ENCODE measurements at places on chromosomes 12 and 14.

DNA sequence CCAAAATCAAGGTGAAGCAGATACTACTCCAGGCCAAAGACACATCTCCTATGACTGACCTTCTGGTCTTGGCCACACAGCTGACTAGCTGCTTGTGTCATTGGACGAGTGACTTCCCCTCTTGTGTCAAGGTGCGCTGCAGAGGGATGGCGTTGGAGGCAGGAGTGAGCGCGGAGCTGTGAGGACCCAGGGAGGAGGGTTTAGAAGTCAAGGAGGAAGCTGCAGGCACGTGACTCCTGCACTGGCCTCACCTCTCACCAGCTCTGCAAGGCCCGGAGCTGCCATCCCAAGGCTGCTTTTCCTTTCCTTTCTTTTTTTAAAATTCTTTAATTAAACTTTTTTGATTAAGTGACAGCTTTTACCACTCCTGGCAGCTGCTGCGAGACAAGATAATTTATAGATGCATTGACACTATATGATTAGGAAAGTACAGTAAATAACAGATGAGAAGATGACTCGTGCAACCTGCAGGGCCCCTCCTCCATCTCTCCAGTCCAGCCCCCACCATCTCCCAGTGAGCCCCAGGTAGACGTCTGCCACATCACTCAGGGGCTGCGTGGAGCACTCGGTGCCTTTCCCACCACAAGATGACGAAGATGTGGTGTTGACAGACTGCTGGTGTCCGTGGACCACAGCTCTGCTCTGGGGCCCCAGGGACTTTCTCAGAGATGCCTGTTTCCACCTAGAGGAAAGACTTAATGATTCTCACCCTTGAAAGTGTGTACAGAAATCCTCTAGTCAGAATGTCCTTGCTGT, 350.6 kb downstream of the CACNA1C start:
- DNase-seq: no peak

DNA sequence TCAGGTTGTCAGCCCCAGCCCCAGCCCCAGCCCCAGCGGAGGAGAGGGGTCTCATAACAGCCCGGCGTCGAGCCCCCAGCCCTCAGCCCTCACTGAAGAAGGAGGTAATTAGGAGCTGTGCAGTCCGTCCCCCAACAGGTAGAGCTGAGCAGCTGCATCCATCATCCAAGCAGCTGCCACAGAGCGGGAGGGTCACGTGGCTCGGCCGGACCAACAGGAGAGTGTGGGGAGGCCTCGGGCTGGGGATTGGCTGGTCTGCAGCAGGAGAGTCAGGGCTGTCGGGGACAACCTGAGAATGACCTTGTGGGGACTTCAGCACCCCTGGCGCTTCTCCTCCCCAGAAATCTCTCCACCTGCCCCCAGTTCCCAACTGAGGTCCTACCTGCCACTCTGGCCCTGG, 29.6 kb downstream of the SMUG1 start:
- DNase-seq: no peak

DNA sequence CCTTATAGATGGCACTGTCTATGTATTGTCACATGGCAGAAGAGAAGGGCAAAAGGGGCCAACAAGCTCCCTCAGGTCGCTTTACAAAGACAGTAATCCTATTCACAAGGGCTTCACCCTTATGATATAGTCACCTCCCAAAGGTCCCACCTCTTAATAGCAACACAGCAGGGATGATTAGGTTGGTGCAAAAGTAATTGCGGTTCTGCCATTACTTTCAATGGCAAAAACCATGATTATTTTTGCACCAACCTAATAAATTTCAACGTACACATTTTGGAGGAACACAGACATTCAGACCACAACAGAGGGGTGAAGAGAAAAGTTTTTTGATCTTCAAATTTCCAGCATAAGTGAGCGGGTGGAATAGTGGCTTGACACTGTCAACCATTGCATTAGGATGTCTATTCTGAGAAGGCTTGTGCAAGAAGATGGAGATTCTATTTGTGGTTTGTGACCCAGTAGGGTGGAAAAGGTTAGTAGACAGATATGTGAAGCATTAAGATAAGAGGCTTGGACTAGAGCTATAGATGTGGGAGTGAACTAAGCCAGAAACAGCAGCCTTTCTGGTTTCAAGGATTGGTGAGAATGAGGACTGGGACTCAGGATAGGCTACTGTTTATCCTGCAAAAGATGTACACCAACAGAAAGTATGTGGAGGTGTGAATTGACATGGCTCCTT, 75.5 kb upstream of the CPSF6 start:
- no peak for DNase-seq

- no peak for DNase-seq
These were observed 182.3 kb downstream of the PELI2 start for GRCh38 chr14:56300495-56300894.

DNA sequence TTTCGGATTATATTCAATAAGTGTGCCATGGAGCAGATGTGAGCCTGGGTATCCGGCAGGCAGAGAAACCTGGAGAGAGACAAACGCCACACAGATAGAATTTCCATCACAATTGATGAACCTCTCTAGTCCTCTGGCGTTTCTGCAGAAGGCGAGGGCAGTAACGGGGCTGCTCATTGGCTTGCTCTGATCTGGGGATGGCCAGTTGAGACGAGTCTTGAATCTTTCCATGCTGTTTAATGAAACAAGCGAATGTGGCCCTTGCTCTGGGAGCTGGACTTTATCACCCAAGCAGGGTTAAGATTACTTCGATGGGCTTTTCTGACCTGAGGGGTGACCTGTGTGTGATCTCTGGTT, 42.4 kb upstream of the CLMN start:
- no peak for DNase-seq

DNA sequence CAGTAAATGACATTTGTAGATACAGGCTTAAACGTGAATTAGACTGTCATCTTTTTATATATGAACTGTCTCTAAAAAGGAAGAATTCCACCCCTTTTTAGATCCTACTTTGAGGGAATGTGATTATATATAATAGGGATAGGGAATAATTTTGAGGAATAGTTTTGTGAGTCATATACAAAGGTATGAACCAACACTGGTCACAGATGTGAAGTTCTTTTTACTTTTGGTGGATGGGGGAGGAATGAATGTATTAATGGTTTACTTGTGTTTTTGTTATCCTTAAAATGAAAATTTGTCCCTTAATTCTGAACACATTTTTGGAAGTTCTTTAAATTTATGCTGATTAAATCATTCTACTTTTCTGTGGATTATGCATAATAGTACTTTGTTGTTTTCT, 30.4 kb downstream of the FRS2 start:
- no peak for DNase-seq

DNA sequence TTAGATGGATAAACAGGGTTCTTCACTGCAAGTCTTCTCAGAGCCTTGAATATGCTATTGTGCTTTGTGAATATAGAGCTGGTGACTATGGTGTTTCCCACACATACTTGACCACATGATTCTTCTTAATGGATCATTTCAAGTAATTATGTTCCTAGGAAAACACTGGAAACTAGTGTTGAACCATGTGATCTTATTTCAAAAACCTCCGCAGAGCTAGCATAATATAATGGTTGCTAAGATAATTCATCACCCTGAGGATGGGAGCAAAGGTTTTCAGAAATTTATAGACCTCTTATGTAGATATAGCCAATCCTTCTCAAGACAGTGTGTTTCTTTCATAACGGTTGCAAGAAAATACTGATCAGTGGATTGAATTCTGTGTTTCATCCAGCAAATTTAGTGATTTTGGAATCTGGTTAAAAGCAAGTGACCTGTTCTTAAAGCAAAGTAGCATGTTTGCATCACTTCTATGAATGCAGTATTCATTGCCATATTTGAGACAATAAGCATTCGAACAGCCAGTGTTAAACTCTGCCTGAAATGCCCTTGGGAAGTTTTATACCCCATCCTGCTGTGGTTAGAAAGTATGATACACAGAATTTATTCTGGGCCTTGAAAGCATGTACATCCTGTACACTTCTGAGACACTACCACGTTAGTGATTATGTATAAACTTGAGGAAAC, 341.0 kb upstream of the E2F7 start:
- no peak for DNase-seq

DNA sequence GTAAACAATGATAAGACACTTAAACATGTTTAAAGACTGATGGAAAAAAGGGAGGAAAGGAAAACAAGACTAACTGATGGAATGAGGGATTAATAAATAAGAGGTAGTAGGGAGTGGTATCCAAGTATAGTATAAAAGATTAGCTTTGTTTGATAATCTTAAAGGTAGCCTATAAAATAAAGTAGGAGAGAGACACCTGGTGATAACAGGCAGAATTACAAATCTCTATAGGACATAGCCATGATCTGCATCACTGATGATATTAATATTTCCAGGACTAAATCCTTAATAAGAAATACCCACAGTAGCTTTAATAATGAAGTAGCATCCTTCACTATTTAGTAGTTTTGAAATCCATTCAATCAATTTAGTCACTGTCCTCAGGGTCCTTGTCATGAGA, 30.4 kb downstream of the DLGAP5 start:
- no peak for DNase-seq

DNA sequence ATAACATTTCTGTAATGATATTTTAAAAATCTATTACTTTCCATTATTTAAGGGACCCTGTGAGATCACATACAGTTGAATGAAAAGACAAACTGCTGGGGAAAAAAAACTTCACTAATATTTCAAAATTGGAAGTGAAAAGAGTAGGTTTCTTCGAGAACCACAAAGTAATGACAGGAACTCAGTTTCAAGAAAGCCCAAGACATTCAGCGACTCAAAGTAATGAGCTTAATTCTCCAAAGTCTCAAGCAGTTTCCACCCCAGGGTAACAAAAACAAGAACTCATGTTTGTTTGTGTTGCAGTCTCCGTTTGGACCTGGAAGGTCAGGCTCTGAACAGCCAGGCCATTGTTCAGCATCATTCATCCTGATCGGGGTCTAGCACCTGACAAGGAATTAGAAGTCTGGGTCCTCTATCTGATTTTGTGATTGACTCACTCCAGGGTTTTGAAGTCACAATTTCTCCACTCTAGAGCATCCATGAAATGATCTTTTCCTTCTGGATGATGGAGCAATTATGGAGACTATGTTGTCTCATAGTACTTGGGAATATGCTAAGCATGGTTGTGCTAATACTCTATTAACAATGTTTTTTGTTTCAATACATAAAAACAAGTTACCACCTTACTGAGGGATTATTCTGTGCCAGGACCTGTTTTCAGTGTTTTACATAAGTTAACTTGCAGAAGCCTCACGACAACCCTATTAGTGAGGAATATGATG, 126.9 kb downstream of the SLC25A21 start:
- no peak for DNase-seq

Measured in stimulated activated CD4-positive, alpha-beta T cell treated with anti-CD3 and anti-CD28 coated beads, TNF-alpha, amount 100 ng/mL, for 48 hours (primary cell).